Right cardiac atrium (tissue), 5 donors: ENCODE measurements at places on chromosomes 11 and 22. TPM values are rescaled to one million over a fixed set of nuclear protein-coding genes. Genes with fewer than 3 reads are reported as not detected.
A peak's percentile ranks its signal among the peaks of the same experiment; 100 is the strongest.

The MRGPRE gene
- 0.11 TPM for polyA plus RNA-seq

The CYP2D6 gene
- polyA plus RNA-seq, result 0.29 TPM

DNA sequence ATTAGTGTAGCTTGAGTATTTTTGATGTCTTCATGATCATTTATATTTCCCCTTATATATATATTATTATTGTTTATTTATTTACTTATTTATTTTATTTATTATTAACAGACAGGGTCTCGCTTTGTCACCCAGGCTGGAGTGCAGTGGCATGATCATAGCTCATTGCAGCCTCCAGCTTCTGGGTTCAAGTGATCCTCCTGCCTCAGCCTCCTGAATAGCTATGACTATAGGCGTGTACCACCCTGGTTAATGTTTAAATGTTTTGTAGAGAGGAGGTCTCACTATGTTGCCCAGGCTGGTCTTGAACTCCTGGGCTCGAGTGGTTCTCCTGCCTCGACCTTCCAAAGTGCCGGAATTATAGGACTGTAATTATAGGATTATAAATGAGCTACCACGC, 10.2 kb downstream of the ADM start:
- DNase-seq, result no peak

DNA sequence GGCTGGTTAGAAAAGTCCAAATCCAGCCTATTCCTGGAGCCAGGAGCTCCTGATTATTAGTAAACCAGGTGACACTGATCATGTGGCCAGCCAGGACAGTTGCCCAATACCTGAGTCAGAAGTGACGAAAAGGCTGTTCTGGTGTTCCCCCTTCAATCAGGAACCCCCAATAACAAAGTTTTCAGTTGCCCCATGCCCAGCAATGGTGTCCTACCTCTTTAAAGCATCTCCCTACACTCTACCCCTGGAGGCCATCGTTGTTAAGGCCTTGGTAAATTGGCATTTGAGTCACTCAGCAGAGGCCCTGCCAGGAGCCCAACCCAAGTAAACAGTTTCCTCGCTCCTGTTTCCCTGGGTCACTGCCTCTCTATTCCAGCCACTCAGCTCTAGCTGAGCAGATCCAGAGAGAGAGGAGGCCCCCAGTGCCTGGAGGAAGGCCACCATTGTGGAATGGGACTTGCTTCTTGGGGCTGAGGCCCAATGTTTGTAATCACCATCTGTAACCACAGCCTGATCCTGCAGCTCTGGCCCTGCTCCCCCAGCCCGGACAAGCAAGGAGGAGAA, 25.0 kb downstream of the ARHGAP1 start:
- DNase-seq, result peak; percentile 90
